ENCODE measurements at places on chromosomes 5 and 9.

DNA sequence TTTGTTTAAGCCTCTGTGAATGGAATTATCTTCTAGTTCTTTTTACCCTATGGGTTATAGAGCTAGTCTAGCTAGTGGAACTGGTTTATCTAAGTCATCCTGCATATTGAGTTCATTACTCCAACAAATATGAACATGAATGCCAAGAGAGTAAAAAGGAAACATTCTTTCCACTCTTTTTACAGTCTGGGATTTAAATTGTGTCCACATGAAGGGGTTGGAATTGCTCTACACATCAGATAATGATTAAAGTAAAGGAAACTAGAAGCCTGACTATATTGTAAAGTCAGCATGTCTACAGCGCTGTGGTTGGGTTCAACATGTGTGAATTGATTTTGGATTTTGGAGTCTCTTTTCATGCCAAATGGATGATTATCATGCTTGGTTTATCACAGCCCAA lies 173.1 kb downstream of the CCDC171 start:
- no peak for DNase-seq

GRCh38 chr9:98768344-98768743 lies 28.0 kb downstream of the ANKS6 start:
- no peak for DNase-seq

DNA sequence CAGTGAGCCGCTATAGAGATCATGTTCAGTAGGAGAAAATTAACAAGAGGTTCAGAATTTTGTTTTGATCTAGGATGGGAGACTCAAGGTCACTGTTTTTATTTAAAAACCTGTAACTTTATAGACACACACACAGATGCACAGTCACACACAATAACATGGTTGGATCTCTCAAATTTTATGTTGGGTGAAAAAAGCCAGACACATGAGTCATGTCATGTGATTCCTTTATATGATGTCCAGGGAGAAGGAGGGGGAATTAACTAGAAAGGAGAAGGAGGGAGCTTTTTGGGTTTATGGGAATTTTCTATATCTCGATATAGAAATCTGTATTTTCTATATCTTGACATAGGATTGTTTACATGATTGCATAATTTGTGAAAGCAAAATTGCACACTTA lies 17.1 kb downstream of the C6 start:
- DNase-seq = no peak

DNA sequence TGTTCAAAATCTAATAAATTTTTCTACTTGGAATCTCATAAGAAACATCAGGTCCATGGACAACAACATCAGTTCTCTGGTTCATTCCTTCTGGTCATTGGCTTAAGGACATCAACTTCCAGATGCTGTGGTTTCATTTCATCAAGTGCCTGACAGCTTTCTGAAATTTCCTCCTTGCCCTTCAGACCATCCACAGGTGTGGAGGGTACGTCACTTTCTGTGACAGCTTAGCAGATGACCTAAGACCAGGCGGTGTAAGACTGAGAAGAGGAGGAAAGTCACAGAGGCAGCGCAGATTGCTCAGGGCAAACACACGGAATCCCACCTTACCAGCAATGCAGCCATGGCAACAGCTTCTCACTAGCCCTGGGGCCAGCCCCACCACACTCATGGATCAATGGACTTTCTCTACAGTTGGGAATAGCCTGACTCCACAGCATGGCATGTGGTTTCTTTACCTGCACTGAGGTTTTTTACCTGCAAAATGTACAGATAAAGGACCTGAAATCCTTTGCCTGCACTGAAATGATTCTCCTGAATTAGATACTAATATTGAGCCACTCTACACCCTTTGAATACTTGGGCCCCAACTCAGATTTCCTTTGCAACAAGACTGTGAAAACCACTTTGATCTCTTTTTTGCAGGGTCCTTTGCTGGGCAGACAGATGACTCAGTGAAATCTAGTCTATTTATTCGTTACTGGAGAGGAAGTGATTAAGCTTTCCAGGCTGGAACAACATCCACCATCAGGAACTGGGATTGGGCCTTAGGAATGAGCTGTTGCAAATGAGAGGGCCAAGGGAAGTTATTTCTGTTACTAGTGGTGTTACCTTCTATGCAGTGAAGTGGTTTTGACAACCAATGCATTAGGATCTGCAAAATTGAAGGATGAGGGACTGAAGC lies 26.9 kb downstream of the TICAM2 start:
- DNase-seq = no peak

DNA sequence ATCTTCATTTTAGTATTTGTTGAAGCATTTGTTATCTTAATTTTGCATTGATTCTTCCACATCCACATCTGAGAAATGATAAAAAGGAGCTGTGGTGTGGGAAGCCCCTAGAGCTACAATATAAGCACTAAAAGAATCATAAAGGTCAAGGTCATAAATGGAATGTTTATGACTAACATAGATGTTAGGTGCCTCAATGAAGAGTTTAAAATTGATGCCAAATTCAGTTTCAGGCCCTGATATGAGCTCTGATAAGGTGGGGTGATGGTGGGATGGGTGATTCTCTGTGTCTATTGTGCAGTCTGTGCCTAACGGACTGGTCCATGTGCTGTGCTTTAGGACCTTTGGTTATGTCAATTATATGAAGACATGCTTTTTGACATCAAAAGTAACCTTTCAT lies 61.2 kb upstream of the CAMK4 start:
- DNase-seq = no peak

- no peak for DNase-seq
Measured at GRCh38 chr9:108138516-108138915, 648.9 kb upstream of the KLF4 start.

DNA sequence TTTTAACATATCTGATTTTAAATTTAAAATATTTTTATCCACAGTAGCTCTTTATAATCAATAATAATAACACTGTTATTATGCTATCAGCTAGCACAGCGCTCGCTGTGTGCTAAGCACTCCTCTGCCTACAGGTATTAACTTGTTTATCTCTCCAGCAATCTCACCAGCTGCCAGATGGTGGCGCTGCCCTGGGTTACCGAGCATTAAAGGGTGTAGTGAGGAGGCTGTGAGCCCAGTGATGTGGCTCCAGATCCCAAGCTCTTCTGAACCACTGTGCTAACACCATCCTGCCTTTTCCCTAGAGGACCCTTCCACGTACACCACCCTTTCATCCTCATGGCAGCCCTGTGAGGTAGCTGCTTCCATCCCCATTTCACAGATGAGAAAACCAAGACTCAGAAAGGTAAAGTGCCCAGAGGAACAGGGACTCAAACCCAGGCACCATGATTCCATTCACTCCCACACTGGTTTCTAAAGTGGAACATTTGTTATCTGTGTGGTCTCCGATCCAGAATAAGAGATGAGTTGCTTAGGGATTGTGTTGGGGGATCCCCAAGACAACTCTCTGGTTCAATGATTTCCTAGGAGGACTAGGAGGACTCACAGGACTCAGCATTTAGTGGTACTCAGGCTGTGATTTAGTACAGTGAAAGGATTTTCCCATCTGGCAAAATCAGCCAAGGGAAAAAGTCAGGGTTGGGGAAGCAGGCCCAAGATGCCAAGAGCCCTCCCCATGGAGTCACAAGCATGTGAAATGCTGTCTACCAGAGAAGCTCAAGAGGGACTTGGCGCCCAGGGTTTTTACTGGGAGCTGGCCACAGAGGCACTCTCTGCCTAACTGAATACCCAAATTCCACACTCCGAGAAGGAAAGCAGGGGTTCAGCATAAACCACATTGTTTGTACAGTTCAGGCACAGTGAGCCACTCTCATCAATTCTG lies 7.0 kb downstream of the IGFBPL1 start:
- DNase-seq = peak; percentile 44

DNA sequence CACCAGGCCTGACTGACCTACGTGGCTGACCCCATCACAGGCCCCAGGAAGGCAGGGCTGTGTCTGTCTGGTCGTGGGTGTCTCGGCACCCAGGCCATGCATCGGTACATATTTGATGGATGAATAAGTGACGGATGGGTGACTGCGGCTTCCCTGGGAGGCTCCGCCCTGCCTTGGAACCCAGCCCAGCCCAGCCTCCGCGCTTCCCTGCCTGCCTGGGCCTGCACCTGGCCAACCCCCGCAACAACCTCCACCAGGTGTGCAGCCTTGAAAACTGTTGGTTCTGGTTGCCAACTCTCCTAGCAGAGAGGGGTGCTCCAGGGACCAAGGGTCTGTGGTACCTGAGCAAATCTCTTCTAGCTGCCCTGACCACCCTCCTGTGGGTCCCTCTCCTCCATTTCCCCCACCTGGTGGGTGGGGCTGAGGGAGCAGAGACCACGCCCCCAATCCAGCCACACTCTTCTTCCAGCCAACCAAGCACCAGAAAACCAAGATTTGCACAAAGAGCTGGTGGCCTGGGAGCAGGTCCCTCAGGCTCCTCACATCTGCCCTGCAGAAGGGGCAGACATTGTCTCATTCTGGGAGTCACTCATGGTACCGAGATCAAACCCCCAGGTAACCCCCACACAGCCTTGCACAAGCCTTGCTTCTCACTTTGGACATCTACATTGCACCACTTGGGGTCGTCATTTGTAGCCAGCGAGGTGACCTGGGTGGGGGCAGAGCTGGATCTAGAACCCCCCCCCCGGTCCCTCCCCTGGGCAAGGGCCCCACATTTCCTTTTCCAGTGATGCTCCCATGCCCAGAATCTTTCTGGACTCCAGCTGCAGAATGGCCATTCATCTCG lies 100.6 kb upstream of the IER5L start:
- peak; percentile 56 for DNase-seq

GRCh38 chr5:158383486-158383885 lies 524.5 kb upstream of the CLINT1 start:
- DNase-seq = no peak

DNA sequence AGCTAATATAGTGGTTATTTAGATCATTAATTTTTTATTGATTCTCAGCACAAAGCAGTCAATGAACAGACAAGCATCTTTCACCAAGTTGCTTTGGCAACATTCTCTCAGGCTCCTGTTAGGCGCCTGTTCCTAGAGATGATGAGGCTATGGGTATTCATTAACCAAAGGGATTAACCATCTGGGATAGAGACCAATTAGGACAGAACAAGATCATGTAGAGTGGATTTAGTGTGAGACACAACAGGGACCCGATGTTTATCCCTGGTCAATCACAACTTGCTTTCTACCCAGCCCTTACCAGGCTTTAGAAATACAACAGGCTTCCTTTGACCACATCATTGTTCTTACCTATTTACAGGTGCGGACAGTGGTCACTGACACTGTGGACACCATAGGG lies 82.2 kb downstream of the PJA2 start:
- no peak for DNase-seq

GRCh38 chr5:56569566-56569965 lies 245.8 kb upstream of the MAP3K1 start:
- no peak for DNase-seq

GRCh38 chr5:82330530-82331270 lies 52.5 kb upstream of the RPS23 start:
- no peak for DNase-seq

DNA sequence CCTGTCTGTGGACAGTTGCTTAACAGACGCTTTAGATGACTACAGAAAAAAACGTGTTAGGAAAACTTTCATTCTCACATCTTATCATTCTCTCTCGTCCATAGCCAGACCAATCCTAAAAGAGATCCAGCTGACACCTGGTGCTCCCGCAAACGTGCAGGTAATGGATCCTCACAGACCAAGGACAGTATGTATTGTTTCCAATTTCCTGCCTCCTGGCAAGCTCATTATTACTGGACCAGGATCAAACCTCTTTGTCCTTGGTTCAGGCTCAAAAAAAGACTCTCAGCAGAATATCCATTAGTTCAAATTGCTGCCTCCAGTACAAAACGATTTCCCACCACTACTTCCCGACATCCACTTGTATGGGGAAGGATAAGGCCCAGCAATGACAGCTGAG lies 62.4 kb downstream of the SERINC5 start:
- DNase-seq = no peak

GRCh38 chr9:96158909-96159575 lies 142.9 kb downstream of the HSD17B3 start:
- no peak for DNase-seq

GRCh38 chr9:21559402-21560280 lies 77.5 kb upstream of the IFNE start:
- DNase-seq = no peak

All from ACHN (cell line).